Cerebellar nuclear complex (tissue), 1 donor: ENCODE measurements at places on chromosomes 4 and X.

- DNase-seq = no peak
Measured at GRCh38 chrX:56130436-56130835, 101.7 kb upstream of the KLF8 start.

DNA sequence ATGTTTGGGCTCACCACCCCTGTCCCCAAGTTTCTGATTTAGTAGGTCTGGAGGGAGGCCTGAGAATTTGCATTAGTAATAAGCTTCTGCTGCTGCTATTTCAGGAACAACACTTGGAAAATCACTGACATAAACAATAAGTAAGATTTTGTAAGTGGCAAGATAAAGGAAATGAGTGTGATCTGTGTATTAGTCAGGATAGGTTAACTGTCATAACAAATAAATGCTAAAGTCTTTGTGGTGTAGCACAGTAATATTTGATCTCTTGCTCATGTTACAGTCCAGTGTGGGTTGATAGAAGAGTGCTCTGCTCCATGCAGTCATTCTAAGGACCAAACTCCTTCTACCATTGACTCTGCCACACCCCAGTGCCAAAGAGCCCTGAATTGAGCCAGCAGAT, 67.0 kb downstream of the NHS start:
- DNase-seq = no peak

DNA sequence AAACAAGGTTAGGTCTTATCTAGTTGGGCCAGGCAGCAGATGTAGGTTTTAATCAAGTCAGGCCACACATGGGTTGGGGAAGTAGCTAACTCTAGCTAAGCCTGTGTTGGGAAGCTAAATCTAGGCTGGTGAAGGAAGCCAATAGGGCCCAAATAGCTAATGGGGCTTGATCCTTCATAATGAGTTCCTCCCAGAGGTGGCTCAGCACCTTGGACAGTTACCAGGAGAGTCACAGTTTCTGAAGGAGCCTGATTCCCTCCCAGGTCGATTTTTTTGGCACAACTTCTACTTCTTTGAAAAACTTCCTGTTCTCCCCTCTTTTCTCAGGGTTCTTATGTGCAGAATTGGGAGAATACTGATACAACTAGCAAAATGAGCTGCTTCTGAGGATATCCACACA, 242.5 kb upstream of the PRPS2 start:
- DNase-seq = no peak

- DNase-seq = no peak
Measured at GRCh38 chr4:126976850-126977632, 655.7 kb upstream of the INTU start.

DNA sequence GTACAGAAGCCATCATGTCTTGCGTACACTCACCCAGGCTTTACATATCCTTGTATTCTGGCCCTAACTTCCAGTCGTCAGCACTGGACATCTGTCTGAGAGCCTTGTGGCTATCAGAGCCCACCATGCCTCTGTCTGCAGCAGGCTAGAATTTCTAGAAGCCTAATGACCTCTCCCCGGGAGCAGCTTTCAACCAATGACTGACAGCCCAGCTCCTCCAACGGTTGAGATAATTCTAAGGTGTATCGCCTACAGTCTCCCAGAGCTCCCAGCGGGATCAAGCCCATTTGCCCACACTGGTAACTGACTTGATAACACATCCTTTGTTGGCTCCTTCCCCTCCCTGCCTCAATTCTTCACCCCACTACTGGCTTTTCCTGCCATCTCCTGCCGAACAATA, 562.8 kb downstream of the BCOR start:
- no peak for DNase-seq

- no peak for DNase-seq
Measured at GRCh38 chrX:13220916-13221315, 98.9 kb downstream of the ATXN3L start.

GRCh38 chr4:126124818-126125217, 810.1 kb downstream of the FAT4 start:
- DNase-seq = no peak

- DNase-seq = no peak
Measured at GRCh38 chrX:119816300-119816699, 24.9 kb upstream of the RPL39 start.

DNA sequence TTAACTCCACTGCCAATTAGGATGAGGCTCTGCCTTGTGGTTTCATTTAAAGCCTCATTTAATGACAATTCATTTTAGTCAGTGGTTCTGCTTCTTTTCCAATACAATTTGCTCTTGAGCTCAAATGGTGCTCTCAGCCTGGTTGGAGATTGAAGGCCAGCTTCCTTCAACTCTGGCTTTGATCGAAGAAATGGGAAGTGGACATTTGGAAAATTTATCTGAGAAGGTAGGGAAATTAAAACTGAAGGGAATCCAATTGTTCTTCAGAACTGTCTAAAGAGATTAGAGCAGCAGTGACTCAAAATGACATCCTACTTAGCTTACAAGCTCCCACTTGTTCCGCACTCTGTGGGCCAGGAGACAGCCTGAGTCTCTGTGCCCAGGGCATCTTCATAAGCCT, 206.8 kb downstream of the SMARCA1 start:
- no peak for DNase-seq

DNA sequence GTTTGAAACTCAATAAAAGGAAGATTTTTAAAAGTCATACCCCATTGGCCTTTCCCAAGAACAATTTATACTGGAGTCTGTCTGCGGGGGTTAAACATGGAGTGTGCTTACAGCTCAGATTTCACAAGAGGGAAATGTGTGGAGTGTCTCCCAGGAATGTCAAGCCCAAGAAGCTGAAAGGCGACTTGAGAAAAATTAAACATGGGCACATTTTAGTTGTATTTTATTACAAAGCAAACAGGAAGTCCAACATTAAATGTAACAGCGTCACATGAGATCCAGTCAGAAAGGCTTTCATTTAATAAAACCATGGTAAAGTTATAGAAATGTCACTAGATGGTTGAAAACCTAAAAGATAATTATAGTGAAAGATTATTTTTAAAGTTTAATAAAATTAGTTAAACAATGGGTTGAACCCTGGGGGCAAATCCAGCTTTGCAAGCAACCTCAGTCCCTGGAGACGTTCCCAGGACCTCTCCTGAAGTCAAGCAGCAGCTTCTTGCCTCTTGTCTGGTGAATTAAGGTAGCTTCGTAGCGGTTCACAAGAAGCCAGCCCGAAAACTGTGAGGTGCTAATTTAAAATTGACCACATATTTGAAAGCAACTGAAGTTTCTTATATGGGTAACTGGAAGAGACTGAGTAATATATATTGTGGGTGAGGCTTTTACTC, 168.4 kb upstream of the EDNRA start:
- DNase-seq = no peak

- no peak for DNase-seq
Measured at GRCh38 chr4:184575306-184575705, 73.9 kb downstream of the CASP3 start.

DNA sequence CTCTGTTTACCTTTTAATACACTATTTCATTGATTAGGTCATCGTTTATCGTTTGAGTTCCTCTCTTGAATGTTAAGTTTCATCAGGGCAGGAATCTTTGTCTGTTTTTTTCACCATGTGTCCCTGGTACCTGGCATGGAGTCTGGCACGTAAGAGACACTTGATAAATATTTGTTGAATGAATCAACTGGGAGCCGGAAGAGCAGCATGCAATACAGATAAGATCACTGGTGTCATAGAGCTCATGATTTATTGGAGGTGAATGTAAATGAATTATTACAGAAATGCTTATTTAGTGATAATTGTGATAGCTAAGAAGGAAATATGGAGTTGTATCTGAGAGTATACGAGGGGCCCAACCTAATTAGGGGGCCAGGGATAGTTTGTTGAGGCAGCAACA, 62.8 kb downstream of the UCHL1 start:
- DNase-seq = no peak

GRCh38 chrX:28848707-28849106, 261.5 kb downstream of the IL1RAPL1 start:
- DNase-seq = no peak

DNA sequence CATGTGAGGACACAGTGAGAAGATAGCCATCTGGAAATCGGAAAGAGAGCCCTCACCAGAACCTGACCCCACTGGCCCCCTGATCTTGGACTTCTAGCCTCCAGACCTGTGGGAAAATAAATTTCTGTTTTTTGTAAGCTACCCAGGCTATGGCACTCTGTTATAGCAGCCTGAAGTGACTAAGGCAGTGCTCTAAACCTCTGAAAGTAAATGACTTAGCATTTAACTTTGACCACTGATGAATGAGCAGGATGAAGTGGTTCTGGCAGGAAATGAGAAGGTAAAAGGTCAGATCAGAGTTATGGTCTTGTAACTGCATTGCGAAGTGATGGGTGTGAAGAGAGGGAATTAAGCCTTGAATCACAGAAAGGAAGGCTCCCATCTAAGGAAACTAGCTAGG, 17.0 kb downstream of the GPAT3 start:
- no peak for DNase-seq

DNA sequence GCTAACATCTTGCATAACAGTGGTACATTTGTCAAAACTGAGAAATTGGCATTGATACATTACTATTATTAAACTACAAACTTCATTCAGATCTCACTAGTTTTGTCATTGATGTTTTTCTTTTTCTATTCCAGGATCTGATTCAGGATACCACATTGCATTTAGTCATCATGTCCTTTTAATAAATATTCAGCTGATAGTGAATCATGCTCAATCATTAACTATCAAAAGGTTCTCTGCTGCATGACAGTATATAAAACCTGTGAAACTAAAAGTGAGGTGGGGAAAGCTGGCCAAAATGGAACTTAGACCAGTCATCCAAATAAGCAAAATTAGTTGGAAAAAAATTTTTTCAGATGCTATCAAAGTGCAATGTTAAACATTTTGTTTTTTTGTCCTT, 28.1 kb upstream of the HS6ST2 start:
- no peak for DNase-seq

DNA sequence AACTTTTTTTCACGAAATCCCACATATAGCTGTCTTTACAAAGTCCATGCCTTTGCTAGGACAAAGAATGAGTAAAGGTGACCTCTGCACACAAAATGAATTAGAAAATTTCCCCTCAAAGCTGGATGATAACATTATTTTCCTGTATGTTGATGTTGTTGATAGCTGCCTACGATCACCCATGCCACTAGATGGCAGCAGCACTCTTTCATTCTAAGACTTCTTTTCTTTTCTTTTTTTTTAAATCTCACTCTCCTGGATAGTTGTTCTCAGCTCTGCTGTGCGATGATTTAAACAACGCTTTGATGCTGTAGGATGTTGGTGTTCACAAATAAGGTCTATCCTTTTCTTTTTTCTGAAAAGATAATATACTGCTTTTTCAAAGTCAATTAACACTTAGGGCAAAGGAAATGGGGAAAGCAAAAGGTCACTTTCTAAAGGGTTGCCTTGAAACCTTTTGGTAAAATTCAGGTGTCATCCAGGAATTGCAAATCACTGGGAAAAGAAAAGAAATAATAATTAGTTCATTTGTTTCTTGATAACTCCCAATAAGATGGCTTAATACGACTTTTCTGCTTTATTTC, 266.8 kb downstream of the C4orf33 start:
- no peak for DNase-seq

- no peak for DNase-seq
Measured at GRCh38 chr4:157423526-157424020, 203.0 kb downstream of the GRIA2 start.

GRCh38 chrX:20718592-20719380, 452.1 kb upstream of the RPS6KA3 start:
- no peak for DNase-seq

DNA sequence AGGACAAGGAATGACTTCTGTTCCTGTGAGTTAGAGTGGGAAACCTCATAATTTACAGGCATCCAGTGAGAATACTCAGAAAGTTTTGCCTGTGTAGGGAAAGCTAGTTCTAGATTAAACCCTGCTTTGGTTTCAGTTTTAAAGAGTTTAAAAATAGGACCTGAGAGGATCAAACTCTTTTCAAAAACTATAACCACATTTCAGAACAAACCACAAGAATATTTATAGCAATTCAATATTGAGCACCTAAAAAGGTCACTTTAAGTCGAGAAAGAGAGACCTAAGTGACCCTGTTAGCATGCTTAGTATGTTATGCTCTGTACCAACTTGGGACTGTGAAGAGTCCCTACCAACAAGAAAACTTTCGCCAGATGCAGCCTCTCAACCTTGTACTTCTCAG, 17.4 kb upstream of the PWWP3B start:
- no peak for DNase-seq

- no peak for DNase-seq
Measured at GRCh38 chrX:29699239-29699638, 516.1 kb upstream of the MAGEB2 start.

DNA sequence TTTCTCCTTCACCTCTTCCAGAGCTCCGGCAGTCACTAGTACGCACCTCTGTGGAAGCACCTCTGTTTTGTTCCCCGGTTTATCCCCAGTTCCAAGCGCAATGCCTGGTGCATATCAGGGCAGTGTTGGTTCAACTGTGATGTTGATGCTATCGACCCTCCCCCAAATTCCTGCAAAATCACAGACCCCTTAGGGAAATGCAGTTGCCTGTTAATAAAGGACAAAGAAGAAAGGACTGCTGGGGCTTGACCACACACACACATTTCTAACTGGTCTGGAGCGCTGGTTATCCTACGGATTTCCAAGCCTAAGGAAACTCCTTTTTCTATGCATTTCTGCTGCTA, 530 bp upstream of the NMU start:
- no peak for DNase-seq

DNA sequence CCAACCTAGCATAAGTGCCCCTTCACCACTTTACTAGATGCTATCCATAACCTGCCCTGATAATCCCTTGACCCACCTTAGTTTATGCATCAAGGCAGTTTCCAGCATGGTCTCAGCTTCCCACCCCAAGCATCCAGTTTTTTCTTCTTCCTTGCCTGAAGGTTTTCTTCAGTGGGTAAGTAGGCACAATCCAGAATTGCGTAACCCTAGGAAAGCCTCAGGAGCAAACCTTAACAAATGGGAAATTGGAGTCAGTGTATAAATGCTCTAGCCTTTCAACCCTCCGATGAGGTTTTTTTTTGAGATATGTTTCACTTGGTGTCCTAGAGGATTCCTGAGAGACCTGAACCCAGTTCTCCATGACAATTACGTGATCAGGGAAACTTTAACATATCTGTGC, 614.0 kb upstream of the BOD1L1 start:
- DNase-seq = no peak

DNA sequence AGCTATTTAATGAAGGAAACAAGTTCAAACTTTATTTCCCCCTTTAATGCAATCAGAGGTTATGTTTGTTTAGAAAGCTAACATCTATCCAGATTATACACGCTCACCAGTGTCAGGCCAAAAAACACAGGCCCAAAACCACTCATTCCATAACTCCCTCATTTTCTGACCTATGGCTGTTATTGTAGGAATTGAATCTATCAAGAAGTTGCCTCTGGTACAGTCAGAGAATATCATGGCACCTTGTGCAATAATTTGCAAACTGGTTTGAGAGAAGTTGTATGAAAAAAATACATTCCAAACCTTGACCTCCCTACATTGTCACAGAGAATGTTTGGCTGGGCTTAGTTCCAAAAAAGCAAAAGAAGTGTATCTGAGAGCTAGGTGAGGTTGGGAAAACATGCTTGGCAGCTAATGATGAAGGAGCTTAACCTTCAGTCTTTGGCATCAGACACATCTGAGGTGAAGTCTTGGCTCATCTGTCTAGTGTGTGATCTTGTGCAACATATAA, 591.0 kb downstream of the ANKRD50 start:
- DNase-seq = no peak
